Activated T-cell treated with anti-CD3 and anti-CD28 coated beads for 4 hours (primary cell): ENCODE measurements at places on chromosomes 16 and 17.

DNA sequence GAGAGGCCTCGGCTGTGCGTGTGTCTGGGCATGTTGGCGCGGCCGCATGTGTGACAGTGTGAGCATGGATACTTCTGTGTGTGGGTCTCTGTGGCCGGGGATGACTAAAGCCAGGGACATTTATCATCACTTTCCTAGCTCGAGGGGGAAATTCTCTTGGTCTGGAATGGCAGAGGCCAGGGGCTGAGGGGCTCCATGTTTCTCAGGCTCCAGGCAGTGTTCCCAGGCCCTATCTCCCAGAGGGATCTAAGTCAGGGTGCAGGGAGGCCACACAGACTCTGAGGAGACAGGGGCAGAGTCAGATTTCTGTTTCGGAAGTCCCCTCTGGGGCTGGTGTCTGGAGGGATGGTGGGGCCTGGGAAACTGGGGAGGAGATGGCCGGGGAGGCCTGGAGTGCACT is 23.7 kb upstream of the SPNS2 start:
- DNase-seq: no peak

DNA sequence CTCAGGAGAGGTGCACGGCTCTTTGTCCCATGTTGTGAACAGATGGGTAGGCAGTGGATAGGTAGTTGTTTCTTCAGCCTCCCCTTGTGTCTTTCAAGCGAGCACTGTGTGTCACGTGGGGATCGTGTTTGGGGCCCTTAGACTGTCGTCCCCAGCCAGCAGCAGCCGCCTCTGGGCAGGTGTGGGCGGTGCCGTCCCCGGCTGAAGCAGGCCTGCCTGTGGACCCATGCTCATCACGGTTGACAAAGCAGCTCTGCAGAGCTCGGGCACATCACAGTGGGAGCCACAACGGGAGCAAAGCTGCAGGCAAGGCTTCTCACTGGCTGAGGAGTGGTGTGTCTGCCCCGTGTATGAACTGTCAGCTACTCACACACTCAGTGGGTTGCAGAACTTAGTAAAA is 4.7 kb upstream of the RPL13 start:
- DNase-seq: no peak

DNA sequence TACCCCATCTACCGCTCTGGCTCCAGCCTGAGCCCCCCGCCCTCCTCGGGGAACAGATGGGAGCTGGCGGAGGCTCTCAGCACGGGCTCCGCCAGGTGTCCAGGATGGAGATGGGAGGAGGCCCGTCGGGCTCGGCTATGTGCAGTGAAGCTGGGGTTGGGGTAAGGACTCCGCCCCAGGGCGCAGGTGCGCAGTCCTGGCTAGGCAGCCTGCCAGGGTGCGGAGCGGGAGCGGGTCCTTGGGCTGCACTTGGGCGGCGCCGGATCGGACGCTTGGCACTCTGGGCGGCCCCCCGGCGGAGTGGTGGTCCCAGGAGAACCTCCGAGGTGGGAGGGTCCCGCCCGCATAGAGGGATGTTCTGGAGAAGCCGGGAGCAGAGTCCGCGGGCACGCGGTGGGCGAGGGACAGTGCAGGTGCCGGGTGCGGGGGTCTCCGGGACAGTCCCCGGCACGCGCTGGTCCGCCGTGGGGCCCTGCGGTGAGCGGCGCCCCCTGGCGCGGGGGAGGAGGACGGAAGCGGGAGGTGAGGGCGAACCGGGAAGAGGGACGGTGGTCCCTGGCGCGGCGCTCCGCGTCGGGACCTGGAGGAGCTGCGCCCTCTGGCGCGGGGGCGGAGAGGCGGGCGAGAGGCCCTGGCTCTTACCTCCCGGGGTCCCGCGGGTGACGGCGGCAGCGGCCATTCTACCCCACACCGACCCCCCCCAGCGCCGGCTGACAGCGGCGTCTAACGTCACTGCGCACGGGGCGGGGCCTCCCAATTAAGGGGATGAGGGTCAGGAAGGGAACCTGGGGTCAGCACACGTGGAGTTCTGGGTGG is at the start of gene CAMTA2:
Gene CAMTA2 (minus strand): TSS at position 725 of the 816 bp plus-strand sequence. CDS start 1,453 bp downstream, outside the sequence.
- peak; percentile 85 for DNase-seq

- DNase-seq: no peak
Observed at GRCh38 chr16:7871371-7871770, 538.7 kb downstream of the RBFOX1 start.

GRCh38 chr16:50449800-50450199 is 81.0 kb upstream of the BRD7 start:
- DNase-seq: no peak

DNA sequence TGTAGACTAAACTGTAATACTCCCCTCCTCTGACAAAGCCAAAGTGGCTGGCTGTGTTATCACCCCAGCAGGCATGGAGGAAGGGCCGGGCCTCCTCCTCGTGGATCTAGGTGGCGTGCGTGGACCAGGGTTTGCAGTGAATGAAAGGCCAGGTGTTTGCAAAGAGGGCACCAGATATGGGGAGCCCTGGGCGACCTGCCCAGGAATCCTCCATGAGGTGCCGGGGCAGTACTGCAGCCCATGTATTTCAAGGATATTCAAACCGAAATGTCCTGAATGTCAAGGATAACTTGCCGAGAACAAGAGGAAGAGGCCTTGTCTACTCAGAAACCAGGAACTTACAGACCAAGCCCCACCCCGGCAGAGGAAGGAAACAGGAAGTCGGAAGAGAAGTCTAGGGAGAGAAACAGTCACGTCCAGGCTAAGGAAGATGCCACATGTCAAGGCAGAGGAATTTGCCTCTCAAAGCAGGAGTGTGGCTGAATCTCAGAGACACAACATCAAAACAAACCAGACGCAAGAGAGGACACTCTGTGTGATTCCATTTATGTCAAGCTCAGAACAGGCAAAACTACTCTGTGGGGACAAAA is 13.7 kb upstream of the OSGIN1 start:
- DNase-seq: no peak

- no peak for DNase-seq
Observed at GRCh38 chr16:88896238-88897070, 30.0 kb upstream of the PABPN1L start.
